ENCODE measurements at places on chromosomes 7 and 10.

- no peak for DNase-seq
Observed at GRCh38 chr10:108877095-108877561, 1046.2 kb downstream of the XPNPEP1 start.

GRCh38 chr7:137243741-137244140 is 99.8 kb downstream of the PTN start:
- no peak for DNase-seq

DNA sequence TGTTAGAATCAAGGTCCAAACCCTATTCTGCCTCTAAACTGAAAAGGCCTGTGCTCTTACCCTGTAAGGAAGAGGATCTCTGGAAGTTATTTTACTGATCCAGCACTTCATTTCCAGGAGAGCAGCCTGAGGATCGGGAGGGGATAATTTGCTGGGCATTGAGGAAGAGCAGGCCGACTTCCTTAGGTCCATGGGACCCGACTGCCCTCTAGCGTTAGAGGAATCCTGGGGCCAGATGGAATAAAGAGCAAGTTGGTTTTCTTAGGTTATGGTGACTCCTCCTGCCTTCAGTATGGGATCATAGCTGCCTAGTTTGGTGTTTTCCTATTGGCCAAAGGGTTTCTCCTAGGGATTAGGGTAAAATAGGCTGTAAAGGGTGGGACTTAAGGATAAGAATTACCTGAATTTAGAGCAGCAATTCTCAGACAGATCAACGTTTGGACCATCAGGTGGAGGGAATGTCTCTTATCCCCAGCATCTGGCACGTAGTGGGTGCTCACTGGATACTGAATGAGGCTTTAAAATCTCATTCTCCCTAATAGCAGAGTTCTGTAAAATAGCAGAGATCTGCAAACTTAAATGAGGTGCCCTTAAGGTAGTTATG is 40.0 kb upstream of the SORBS1 start:
- peak; percentile 65 for DNase-seq

- no peak for DNase-seq
Observed at GRCh38 chr10:80515511-80515910, 22.2 kb upstream of the SH2D4B start.

DNA sequence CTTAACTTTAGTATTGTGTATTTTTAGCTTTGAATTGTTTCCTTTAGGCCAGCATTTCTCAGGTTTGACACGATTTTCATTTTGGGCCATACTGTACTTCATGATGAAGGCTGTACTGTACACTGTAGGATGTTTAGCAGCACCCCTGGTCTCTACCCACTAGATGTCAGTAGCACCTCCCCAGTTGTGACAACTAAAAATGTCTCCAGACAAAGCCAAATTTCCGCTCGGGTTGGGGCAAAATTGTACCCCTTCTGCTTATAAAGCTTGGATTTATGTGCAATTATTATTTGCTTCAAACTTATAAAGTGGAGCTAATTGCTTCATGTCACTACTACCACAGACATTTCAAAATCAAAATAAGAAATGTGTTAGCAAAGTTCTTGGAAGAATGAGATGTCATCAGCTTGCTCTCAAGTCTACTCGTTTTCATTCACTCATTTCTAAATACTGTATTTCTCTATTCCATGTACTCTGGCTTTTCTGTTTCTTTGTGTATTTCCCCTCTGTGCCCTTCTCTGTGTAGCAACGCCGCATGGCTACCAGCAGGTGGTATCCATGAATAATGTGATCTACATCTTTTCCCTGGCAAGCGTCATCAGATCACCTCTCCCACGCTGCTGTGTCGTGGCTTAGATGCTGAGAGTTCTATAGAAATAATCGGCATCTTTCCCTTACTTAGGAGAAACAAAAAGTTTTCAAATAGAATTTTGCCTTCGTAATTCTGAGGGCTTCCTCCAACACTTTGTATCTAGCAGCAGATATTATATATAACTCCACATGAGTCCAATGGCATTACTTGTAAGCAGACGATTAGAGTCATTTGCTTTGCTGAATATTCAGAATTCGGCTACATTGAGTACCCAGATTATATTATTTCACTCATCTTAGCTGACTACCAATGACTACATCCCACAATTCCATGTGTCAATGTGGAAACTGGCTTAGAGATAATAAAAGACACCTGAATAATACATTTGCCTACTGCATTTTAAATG is 47.8 kb upstream of the CALCR start:
- peak; percentile 35 for DNase-seq

DNA sequence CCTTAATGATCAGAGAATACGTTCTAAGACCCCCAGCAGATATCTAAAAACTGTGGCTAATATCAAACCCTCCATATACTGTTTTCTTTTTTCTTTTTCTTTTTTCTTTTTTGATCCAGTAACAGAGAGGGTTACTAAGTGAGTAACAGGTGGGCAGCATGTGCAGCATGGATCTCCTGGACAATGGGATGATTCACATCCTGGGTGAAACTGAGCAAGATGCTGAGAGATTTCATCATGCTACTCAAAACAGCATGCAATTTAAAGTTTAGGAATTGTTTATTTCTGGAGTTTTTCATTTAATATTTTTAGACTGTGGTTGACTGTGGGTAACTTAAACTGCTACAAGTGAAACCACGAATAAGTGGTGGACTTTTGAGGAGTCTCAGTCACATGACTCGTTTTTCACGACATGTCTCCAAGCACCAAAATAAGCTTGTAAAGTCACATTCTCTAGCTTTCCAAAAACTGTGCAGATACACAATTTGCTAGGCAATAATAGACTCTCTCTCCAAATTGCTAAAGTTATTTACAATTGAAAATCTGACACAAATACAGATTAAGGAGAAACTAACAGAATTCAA is 716.2 kb downstream of the NXPH1 start:
- no peak for DNase-seq

DNA sequence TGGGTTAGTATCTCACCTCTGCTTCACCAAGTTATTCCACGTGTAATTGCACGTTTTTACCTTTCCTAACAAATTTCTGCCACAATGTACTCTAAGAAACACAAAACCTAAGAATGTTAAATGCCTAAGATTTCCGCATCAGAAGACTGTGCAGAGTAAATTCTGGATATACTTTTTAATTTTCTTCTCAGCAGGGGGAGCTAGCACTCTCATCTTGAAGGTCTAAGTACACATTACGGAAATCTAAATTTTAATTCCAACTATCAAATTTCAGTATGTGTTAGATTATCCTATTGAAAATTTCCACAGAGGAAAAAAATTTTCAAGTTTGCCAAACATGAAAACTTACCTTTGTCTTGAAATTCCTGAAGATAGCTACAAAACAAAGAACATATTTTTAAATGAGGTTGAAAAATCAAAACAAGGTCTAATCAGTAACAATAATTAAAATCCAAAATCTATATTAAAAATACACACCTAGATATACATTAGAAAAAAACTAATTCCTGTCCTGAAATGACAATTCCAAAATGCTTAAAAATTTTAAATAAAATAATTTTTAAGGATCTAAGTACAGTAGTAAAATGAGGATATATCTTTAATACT is 10.5 kb downstream of the SKAP2 start:
- peak; percentile 46 for DNase-seq

DNA sequence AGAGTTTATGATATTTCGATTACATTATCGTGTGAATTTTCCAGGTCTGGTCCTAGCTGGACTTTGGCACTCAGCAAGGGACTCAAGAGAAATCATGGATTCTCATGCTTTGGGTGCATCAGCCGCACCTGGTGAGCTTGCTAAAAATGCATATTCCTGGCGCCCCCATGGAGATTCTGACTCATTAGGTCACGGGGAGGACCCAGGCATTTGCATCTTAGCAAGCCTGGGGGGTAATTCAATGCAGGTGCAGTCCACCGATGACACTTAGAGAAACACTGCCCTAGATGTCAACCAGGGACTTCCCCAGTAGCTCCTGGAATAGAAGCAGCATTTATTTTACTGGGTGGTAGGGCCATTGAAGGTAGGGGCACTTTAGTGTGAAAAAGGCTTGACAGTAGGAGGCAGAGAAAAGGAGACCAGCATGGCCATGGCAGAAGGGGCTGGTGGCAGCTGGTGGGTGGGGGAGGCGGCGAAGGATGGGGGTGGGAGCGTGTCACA is 29.9 kb upstream of the PDCD4 start:
- DNase-seq, result no peak

DNA sequence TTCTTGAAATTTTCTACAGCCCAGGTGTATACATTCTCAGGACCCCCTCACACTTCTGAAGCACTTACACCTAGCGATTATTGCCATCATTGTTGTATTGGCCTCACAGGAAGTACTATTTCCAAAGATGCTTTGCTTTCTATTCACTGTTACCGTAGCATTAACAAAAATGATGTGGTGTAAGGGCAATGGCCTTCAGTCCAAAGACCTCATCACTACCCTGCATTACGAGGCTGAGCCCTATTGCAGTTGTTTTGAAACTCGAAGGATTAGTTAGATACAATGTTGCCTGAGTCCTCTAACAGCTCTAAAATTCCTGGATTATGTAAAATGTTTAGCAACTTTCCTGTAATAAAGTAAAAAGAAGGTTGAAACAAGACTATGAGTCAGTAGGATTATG is 2.9 kb downstream of the NRCAM start:
- DNase-seq, result no peak

DNA sequence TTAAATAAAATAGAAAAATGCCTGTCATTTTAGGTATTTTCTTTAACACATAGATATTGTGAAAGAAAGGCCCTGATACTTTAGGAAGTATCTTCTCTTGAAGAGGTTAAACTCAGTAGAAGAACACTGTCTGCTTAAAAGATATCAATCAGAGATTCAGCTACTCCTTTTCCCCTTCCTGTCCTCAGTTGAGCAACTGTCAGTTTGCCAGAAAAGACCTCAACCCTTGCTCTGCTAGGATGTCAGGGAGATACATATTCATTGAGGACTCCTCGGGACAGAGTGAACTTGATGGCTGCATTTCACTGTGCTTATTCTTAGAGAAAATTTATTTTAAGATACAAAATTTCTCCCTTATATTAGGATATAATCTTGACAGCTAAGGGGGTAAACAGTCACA is 173.6 kb upstream of the CACNA2D1 start:
- DNase-seq, result no peak

GRCh38 chr10:31467791-31468535 is 148.9 kb downstream of the ZEB1 start:
- DNase-seq, result no peak

GRCh38 chr7:151406886-151407583 is 2.8 kb downstream of the WDR86 start:
- DNase-seq, result no peak

DNA sequence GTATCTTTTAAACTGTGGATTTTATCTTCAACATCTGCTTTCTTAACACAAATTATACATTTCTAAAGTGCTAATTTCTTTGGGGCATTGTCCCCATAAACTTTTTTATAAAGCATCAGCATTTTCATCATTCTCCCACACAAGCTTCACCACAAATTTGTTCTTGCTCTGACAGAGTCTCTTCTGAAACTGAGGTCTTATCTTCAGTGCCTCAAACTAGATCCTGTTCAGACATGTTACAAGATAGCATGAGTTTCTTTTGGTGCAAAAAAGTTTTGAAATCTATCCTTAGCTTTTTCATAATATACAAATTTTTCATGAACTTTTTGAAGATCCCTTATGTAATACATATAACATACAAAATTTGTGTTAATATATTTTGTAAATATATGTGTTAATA is 346.6 kb downstream of the IPMK start:
- DNase-seq, result no peak

GRCh38 chr10:94546049-94546900 is 687 bp downstream of the HELLS start:
- peak; percentile 35 for DNase-seq

GRCh38 chr7:13897819-13898218 is 91.6 kb downstream of the ETV1 start:
- DNase-seq, result no peak

DNA sequence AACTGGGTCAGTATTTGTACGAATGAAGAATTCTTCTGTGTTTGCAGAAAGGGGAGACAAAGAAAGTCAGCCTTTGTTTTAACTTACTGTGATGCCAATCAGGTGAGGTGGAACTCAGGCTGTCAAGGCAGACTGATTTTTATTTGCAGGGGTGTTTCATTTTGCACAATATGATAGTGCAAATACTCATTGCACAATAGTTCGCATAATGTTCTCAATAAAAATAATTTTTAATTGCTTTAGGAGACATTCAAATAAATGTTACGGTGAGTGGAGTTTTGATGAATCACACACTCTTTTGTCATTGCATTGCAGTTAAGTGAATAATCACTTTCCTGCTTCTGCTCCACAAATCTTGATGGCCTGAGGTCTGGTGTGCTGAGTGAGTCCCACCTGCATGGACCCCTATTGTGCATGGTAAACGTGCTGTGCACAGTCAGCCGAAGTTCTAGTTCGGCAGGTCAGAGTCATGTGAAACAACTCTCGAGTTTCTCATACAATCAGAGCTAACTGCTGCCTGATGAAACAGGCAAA is 141.3 kb upstream of the FZD8 start:
- DNase-seq, result no peak

DNA sequence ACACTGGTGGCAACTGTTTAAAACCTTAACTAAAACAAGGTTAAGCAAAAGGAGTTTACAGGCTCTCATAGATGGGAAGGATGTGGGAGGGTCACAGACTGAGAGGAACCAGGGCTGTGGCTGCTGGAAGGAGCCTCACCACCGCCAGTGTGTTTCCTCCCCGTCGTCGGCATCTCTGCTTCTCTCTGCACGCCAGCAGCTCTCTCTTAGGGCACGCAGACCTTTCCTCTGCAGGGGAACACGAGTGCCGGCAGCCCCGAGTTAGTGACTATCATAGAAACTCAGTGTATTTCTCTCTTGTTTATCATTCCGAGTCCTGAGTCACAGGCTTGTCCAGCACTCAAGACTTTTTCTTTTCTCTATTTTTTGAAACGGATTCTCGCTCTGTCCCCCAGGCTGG is 8.1 kb upstream of the SH2D4B start:
- no peak for DNase-seq

DNA sequence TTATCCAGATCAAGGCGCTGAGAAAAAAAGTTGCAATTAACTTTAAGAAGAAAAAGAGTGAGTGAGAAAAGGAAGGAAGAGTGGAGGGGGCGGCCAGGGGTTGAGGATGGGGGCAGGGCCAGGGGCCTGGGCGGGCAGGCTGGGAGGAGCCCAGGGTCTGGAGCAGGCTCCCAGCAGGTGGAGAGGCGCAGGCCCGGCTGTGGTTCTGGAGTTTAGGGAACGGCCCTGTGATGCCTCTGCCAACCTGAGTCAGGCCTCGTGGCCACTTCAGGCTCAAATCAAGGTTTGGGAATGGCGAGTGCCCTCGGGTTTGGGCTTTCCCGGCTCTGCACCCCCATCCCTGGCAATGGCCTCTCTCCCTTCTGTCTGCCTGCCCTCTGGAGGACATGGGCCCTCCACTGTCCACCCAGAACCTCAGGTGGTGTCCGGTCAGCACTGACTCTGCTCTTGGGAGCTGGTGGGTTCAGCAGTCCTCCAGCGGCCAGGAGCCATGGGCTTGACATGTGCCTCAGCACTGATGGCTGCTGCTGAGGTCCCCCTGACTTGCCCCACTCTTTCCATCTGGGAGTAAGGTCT is 41.0 kb upstream of the EMX2 start:
- no peak for DNase-seq

- DNase-seq, result no peak
Observed at GRCh38 chr10:11528286-11528685, 83.2 kb downstream of the USP6NL start.
